ENCODE measurements at places on chromosomes 16 and 17.

DNA sequence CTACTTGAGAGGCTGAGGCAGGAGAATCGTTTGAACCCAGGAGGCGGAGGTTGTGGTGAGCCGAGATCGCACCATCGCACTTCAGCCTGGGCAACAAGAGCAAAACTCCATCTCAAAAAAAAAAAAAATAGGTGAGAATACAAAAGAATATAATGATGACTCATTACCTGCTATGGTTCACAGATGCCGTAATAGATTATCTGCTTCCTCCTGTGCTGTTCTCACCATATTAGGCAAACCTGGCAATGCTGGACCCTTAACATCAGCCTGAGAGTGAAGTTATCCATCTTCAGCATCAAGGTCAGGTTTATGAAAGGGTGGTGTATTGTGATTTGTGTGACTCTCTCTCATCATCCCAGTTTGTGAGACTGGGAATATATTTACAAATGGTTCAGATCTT, 271.3 kb upstream of the CPHXL start:
- no peak overlapping the region for H3K4me3 ChIP-seq
- no peaks in the 10 kb centered on the region for H3K27me3 ChIP-seq
- H3K4me1 ChIP-seq = peaks cover 15% of the 10 kb centered on the region

DNA sequence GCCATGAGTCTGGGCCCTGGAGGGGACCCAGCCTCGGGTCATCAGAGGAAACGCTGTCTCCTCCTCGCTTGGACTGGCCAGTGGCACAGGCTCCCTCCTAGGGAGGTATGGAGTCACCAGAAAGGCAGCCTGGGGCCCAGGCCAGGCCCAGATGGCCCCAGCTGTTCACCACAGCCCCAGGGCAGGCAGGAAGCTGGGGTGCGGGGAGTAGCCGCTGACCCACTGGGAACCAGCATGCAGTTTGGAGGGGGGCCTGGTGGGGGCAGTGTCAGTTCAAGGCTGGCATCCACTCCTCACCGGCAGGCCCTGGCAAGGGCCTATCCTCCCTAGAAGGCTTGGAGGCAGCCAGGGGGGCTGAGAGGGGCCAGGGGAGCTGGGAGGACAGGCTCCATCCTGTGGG, 48.8 kb downstream of the SDK2 start:
- H3K27ac ChIP-seq = no peak overlapping the region
- peaks cover 5% of the 10 kb centered on the region for H3K4me1 ChIP-seq
- no peak overlapping the region for H3K4me3 ChIP-seq
- no peaks in the 10 kb centered on the region for H3K36me3 ChIP-seq

DNA sequence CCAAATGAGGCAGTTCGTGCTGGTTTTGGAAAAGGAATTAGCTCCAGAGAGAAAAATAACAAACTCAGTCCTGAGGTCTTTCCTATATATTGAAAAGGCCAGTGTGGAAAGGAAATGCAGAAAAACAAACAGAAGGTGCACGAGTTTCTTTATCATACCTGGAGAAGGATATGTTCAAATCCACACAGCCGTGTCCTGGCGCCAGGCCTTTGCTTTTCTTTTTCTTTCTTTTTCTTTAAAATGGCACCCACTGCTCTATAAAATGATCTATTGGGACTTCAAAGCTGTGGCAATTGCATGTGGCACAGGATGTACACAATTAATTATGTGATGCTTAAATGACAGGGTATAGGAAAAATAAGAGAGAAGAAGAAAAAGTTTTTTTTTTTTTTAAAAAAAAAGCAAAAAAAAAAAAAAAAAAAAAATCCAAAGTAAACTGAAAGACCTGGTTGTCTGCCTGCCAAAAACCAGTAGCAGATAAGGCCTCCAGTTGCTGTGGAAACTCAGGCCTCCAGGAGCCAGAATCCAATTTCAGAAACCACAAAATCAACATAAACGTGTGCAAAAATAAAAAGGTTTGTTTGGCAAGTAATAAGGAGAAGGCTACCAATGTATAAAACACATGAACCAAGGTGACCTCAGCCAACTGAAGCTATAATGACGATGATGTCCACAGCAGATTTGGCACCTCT, 957.6 kb upstream of the SOX9 start:
- no peak for DNase-seq
- H3K27ac ChIP-seq = no peak overlapping the region
- H3K27me3 ChIP-seq = no peaks in the 10 kb centered on the region
- no peaks in the 10 kb centered on the region for H3K4me1 ChIP-seq
- no peak overlapping the region for H3K4me3 ChIP-seq

DNA sequence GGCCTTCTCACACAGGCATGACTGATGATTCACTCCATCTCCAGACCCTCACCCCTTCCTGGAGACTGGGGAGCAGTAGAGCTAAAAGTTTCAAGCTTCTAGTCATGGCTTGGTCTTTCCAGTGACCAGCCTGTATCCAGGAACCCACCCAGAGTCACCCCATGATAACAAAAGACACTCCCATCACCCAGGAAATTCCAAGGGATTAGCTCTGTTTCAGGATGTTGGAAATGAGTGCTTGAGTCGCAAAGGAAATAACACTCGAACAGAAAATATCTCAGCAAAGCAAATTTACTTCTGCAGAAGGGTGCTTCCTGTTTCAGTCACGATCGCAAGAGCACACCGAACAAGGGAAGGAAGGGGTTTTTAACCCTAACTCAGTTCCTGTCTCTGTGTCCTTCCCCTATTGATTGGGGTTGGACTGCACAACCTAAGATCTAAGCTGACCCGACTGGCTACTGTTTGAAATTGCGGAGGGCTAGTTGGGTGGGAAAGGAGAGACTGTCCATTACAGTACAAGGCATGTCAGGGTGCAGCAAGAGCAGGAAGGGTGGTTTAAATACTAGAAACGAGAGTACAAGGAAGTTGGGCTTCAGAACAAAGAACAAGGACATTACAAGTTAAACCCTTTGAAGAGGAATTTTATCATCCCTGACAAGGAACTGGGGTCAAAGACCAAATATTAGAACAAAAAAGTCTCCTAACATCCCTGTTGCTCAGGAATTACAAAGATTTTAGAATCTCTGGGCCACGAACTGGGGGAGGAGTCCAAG, 224.4 kb upstream of the CACNG5 start:
- no peak overlapping the region for H3K4me3 ChIP-seq
- DNase-seq = no peak
- H3K27me3 ChIP-seq = no peaks in the 10 kb centered on the region
- H3K27ac ChIP-seq = no peak overlapping the region
- no peaks in the 10 kb centered on the region for H3K36me3 ChIP-seq

DNA sequence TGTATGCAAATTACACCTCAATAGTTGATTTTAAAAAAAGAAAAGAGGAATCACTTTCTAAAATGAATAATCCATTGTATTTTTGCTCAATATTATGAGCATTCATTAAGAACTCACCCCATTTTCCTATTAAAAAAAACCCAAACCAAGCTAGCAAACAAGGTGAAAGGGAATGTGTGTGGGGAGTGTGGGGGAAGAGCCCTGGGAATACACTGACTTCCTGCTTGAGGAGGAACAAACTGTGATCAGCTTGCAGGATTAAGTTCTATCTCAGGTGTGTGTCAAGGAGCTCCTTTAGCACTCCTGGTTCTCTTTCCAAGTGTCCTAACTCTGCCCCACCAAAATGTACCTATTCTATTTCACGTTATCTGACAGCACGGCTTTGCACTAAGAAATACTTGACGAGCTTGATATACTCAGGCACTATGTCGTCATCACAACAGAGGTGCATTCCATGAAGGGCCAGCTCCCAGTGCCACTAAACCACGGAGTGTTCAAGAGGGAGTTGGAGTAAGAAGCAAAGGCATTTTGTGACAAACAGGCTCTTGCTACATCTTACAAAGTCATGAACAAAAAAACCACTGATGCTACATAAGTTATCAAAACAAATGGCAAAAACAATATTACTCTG, 73.2 kb downstream of the MYH10 start:
- no peak overlapping the region for H3K27ac ChIP-seq
- no peaks in the 10 kb centered on the region for H3K27me3 ChIP-seq
- H3K4me1 ChIP-seq = peaks cover 29% of the 10 kb centered on the region
- no peak overlapping the region for H3K4me3 ChIP-seq

- H3K27ac ChIP-seq = no peak overlapping the region
- H3K4me3 ChIP-seq = no peak overlapping the region
- H3K36me3 ChIP-seq = no peaks in the 10 kb centered on the region
- H3K4me1 ChIP-seq = no peaks in the 10 kb centered on the region
Observed at GRCh38 chr17:51455931-51456330, 195.6 kb downstream of the UTP18 start.

GRCh38 chr17:35906191-35906925, 24.2 kb downstream of the RDM1 start:
- H3K4me1 ChIP-seq = peaks cover 1% of the 10 kb centered on the region
- H3K27me3 ChIP-seq = no peaks in the 10 kb centered on the region
- no peak for DNase-seq

GRCh38 chr17:29549177-29549923, 17.5 kb downstream of the ABHD15 start:
- no peak overlapping the region for H3K4me3 ChIP-seq
- H3K27ac ChIP-seq = no peak overlapping the region
- no peaks in the 10 kb centered on the region for H3K27me3 ChIP-seq
- peaks cover 39% of the 10 kb centered on the region for H3K36me3 ChIP-seq

DNA sequence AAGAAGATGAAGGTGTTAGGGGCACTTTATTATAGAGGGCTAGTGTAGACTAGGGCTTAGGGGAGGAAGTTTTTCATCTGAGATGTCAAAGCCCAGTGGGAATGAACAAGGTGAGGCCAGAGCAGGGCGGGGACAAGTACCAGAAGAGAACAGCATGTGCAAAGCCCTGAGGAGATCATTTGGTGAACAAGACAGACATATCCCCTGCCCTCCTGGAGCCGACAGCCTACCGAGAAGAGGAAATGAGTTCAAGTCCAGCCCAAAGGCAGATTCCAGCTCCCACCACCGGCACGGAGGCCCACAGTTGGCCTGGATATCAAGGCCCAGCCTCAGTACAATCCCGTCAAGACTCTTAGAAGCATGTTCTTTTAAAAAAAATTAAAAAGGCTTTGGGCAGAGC, 61.1 kb downstream of the C16orf78 start:
- H3K27ac ChIP-seq = no peak overlapping the region
- no peaks in the 10 kb centered on the region for H3K4me1 ChIP-seq
- peaks cover 61% of the 10 kb centered on the region for H3K27me3 ChIP-seq
- H3K4me3 ChIP-seq = no peak overlapping the region
- DNase-seq = no peak
- H3K36me3 ChIP-seq = no peaks in the 10 kb centered on the region

- H3K4me1 ChIP-seq = no peaks in the 10 kb centered on the region
- H3K27me3 ChIP-seq = peaks cover 66% of the 10 kb centered on the region
- no peak for DNase-seq
- no peaks in the 10 kb centered on the region for H3K36me3 ChIP-seq
Observed at GRCh38 chr16:82337355-82337754, 167.3 kb upstream of the MPHOSPH6 start.

GRCh38 chr17:76515274-76515949, 14.2 kb upstream of the RHBDF2 start:
- H3K4me3 ChIP-seq = no peak overlapping the region
- H3K27ac ChIP-seq = no peak overlapping the region
- peaks cover 22% of the 10 kb centered on the region for H3K27me3 ChIP-seq
- DNase-seq = no peak
- no peaks in the 10 kb centered on the region for H3K36me3 ChIP-seq
- H3K4me1 ChIP-seq = peaks cover 5% of the 10 kb centered on the region

All from MCF 10A (cell line).